H4 (cell line): ENCODE measurements at places on chromosomes 1 and 21.

GRCh38 chr1:37954316-37954971, 7.6 kb upstream of the INPP5B start:
- DNase-seq, result no peak

DNA sequence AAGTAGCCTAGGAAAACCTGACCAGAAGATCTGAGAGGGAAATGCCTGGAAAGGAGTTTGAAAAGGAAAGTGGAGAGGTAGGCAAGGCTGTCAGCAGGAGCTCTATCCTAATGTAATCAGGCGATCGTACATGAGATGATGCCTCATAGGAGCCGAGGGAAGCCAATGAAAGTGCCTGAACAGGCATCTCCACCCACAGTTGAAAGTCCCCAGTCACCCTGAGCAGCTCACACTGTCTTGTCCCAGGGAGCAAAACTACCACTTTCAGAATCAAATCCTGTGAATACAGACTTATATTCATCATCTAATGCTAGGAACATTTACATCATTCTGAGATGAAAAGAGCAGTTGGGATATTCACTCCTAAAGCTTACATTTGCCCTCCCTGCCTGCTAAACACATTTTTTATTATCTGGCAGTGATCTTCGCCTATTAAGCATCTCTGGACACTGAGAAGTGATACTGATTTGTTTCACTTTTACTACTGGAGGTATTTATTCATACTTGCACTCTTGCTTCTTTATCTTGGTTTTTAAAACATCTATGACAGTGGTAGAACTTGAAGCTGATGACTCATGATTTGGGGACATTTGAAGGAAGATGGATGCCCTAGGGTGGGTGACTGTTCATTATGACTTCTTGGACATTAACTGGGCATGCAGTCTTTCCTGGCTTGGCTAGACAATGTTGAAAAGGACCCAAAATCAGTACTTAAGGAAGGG, 221.6 kb downstream of the SEC16B start:
- DNase-seq, result no peak

DNA sequence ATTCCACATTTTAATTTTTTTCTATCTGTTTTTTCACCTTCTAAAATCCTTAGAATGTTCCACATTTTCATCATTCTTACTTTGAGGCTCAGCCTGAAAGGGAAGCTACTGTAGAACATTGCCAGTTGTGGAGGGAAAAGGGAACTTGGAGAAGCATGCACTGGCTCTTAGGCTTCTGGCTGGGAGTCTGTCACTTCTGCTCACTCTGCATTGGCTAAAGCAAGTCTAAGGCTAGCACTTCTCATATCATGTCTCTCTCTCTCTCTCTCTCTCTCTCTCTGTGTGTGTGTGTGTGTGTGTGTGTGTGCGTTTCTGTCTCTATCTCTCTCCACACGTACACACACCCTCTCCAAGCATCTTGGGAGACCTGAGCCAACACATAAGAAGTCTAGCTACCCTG, 49.6 kb upstream of the ADAR start:
- DNase-seq, result no peak

GRCh38 chr21:43783098-43783700, 6.2 kb upstream of the RRP1 start:
- DNase-seq, result no peak

DNA sequence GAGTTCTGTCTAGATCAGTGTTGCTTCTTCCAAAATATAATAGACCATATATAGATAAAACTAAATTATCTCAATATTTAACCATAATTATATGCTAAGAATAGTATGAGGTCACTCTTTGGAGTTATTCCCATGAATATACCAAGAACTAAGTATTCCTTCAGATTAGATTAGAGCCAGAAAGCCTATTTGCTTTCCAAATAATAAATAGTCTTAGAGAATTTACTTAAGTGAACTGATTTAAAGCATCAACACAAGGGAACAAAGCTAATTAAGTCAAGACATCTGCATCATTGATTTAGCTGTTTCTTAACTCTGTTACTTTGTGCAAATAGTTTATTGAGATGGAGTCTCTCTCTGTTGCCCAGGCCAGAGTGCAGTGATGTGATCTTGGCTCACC, 35.7 kb downstream of the FNBP1L start:
- DNase-seq, result no peak

DNA sequence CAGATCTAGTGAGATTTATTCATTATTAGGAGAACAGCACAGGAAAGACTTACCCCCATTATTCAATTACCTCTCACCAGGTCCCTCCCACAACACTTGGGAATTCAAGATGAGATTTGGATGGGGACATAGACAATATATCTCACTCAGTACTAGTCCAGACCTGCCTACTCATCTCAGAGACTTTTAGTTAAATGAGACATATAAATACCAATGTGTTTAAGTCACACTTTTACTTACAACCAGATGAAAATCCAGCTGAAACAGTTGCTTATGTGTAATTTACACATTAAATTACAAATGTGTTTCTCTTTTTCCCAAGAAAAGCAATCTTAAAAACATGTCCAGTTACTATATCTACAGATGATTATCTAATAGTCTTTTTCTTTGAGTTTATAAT, 1145.6 kb downstream of the KCNT2 start:
- DNase-seq, result no peak
